ENCODE measurements at places on chromosomes 6 and 20.

DNA sequence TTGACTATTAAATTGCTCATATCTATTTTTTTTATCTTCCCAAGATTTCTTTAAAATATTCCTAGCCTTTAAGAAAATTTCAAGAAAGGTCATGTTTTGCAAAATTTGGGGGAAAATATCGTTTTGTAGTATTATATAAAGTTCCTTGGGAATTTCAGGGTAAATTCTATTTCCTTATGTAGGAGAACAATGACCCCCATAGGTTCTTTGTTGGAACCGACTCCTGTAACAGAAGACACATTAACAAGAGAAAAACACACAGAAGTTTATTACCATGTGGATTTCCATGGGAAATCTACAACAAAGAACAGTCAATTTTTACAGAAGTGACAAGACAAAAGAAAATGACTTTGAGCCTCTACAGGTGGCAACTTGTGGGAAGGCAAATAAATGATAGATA is 68.1 kb downstream of the ADGB start:
- no peak for DNase-seq

DNA sequence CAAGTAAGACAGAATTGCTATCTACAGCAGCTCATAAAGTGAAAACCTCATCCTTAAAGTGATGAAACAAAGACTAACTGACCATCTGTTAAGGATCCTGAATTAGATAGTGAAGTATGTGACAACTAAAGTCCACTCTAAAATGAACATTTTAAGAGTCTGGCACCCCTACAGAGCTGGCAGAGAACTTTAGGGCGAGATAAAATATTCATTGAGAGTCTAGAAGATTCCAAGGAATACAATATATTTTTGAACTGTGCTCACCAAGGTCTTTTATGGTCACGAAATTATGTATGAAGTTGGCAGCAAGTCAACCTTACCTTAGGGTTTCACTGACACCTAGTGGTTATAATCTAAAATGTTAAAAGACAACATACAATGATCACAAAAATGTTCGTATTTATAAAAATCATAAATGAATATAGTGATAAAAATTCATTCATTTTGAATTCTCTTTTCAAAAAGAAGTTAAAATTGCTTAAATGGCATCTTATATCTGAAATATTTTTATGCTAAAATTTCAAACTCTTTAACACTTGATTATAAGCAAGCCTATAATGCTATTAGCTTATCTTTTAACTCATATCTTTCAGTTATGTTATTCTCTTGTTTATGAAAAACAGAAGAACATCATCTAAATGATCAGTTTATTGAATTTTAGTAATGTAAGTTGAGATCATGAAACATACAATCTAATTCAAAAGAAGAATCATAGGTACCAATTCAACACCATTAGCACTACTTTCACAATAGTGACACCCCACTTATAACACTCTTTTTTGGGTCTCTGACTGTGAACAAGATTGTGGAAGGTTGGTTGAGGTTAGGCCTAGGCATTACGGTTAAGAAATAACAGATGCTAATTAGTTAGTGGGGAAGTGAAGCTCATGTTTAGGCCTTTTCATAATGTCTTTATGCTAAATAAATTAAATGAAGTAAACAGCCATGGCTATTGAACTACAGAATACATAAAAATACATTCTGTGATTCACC is 27.5 kb downstream of the RSPH3 start:
- no peak for DNase-seq

GRCh38 chr6:151958332-151958731 is 150.8 kb downstream of the ESR1 start:
- DNase-seq, result no peak

DNA sequence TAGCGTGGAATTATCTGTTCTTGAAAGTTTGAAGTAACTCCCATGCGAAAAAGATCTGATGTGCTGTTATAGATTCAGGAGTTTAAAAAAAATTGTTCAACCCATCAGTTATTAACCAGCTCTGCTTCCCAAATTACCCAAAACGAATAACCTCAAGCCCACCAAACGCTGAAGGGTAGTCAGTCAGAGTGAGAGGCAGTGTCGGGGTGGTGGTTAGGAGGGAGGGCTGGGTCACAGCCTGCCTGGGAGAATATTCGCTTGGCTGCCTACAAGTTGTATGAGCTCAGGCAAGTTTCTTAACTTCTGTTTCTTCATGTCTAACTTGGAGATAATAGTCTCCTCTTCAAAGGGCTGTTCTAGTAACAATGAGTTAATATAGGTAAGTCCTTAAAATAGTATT is 114.6 kb downstream of the JPH2 start:
- DNase-seq, result no peak

GRCh38 chr6:14118091-14118439 is 493 bp downstream of the CD83 start:
- DNase-seq, result no peak

DNA sequence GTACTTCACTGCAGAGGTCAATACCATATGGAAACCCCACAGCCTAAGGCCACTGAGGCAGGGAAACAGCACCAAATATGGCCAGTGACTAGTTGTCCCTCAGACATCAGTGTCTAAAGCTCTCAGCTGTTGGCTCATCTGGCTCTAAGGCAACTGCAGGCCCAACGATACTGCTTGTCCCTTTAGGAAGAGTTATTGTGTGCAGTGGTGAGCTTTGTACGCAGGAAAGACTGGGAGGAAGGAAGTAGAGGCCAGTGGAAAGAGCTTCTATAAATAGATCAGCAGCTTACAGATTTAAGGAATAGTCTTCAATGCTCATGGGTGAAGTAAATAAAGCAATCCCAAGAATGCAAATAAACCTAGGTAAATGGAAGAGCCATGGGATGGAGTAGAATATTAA is 29.3 kb downstream of the DNAAF9 start:
- DNase-seq, result no peak

DNA sequence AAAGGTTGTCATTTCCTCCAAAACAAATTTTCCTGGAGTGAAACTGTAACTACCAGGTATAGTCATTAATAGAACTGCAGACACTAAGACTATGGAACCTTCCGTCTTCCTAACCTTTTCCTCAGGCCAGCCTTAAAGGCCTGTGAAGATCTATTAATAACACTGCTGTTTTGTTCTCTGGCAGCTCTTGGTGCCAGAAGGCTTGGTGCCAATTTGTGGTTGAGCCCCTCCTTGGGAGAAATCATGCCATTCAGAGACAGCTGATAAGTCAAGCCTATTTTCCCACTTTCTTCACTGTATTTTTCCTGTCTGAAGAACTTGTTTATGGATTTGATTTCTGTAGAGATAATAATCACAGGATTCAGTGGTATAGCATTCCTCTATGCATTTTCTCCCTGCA is 64.8 kb downstream of the HCRTR2 start:
- DNase-seq, result no peak

DNA sequence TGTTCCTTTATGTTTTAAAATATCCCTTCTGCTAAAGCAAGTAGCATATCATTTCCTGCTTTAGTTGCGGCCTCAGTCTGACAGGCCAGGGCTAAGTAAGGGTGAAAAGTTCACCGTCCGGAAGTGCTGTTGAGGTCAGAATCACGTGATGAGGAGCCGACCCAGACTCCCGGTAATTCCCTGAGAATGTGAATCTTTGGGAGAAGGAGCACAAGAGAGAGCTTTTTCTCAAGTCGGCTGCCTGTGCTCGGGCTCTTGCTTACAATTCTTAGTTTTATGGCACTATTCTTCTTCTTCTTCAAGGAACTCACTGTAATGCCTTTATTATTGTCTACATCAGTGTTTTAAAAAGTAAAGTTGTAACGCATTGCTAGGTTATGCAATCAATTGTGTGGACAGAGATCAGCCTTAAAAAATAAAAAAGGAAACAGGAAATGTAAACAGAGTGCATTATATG is 309.3 kb downstream of the PRL start:
- DNase-seq, result no peak

GRCh38 chr6:108531332-108531731 is 29.4 kb upstream of the FOXO3 start:
- no peak for DNase-seq

- no peak for DNase-seq
These were observed 401.1 kb downstream of the SAMD5 start for GRCh38 chr6:147909640-147910039.

- no peak for DNase-seq
These were observed 22.9 kb upstream of the CD83 start for GRCh38 chr6:14094721-14095120.

- no peak for DNase-seq
These were observed 120.4 kb downstream of the VEGFA start for GRCh38 chr6:43890197-43891062.

DNA sequence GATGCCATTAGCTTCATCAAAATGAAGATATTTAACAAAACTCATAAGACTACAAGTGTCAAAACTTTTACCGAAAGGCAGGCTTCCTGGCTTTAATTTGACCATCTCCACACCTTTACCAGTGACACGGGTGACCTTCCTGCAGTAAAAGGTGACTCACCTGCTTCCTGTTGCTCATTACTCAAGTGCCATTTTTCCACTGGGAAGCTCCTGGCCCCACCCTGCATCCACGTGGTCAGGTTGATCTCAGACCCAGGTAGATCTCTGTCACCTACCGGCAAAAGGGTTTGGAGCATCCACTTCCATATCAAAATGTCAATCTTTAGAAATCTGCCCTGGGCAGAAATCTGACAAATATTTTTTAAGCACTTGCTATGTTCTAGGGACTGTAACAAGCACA is 31.9 kb upstream of the CDH4 start:
- DNase-seq, result no peak

GRCh38 chr6:107822176-107823046 is 1.7 kb downstream of the SCML4 start:
- DNase-seq, result no peak

DNA sequence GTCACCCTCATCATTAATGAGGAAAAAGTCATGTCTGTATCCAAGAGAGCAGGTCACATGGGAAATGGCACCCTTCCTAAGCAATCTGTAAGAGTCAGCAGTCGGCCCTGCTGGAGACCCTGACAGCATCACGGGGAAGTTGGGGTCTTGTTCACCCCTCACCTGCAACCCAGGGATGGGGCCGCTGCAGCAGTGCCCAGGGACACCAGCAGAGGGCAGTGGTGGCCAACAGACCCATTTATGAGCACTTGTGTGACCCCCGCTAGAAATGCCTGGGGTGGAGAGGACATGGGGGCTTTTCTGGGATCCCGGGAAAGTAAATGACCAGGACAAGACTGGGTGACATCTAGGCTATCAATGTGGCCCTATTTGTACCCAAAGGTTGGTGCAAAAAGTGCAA is 35.9 kb downstream of the ANKRD60 start:
- DNase-seq, result no peak

- no peak for DNase-seq
These were observed 117.9 kb downstream of the SIM1 start for GRCh38 chr6:100346828-100347227.

- DNase-seq, result peak; percentile 35
These were observed 28.8 kb downstream of the PDE7B start for GRCh38 chr6:135880066-135880972.

- no peak for DNase-seq
These were observed 8.2 kb downstream of the ASXL1 start for GRCh38 chr20:32366380-32366779.

DNA sequence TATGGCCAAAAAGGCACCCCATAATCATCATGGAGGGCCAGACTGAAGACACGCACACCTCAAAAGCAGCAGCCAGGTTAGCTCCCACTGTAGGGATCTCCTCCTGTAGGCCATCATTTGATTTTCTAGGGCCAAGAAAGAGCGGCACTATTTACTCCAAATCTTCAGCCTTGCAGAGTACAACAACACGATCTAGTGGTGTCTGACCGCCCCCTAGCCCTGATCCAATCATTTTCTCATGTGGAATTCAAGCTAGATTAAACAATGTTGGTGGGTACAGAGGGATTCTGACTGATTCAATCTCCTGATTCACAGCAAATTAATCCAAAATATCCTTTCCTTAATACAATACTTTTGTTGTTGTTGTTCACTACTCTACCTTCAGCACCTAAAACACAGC is 12.5 kb downstream of the GNAS-AS1 start:
- DNase-seq, result no peak

DNA sequence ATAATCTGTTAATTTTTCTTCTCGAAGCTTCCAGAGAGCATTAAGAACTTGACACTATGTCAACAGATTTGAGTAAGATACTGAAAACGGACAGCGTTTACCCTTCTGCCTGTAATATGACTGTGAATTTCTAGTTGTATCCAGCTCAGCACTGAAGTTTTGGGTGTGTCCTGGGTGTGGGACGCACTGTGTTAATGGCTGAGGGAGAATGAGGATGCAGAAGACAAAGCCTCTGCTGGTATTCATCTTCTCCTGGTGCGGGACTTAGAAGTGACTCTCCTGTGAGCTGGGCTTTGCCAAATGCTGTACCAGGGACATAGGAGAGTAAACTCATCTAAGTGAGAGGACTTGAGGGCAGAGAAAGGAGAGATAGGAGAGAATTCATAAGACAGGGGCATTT is 90.3 kb upstream of the CLDN20 start:
- no peak for DNase-seq

DNA sequence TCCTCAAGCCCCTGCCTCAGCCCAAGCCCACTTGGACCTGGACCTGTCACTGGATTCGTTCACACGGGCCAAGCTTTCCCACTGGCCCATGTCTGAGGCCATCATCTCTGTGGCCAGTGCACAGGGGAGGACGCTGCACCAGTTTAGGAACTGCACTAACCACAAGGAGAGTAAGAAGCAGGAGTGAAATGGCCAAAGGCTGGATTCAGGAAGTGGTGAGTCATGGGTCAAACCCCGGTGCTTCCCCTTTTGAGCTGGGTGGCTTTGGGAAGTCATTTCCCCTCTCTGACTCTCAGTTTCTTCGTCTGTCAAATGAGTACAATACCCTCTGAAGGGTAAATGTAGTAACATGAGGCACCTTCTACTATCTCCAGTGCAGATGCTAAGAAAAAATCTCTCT is 87.9 kb downstream of the CD40 start:
- DNase-seq, result no peak

- DNase-seq, result no peak
These were observed 959.7 kb downstream of the KIF16B start for GRCh38 chr20:15613530-15613929.

GRCh38 chr6:102742754-102743356 is 1349.3 kb downstream of the GRIK2 start:
- DNase-seq, result no peak

DNA sequence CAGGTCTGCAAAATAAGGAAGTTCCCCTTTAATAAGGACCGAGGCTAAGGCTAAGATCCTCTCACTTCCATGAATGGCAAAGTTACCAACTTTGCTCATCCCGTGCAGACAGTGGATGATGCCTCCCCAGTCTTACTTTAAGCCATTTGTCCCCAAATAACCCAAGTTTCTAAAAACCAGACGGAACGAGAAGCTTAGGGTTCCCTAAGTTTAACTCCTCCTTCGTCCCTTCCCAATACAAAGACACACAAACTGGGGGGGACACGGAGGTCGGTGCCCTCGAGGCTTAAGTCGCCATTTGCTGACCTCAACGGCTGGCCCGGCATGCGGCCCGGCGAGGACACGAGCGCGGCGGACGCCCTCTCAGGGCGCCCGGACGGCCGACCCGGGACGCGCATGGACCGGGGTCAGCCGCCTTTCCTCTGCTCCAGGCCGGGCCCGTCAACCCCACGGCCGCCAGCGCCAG is 527 bp downstream of the FBXO30 start:
- DNase-seq, result no peak

GRCh38 chr20:53613748-53614147 is 20.1 kb upstream of the ZNF217 start:
- DNase-seq, result no peak
